WERI-Rb-1 (cell line): ENCODE measurements at places on chromosomes 4 and X.
A peak's percentile ranks its signal among the peaks of the same experiment; 100 is the strongest.

- DNase-seq, result no peak
These were observed 61.5 kb upstream of the GATB start for GRCh38 chr4:151822331-151822730.

DNA sequence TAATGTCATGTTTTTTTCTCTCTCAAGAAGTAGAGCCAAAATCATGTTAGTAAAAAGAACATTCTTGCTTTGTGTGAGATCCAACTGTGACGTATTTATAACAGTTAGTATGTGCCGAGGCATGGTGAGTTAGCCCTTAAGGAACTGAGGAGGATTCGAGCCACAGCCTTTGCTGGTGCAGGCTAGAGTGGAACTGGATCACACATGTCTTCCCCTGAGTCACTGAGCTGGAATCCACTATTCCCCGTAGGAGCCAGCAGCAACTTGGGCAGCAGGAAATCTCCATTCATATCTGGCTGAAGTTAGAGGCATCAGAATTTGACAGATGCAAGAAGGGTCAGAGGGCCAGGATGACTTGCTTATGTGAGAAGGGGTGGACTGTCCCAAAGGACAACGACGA is 144.6 kb upstream of the KIT start:
- no peak for DNase-seq

GRCh38 chrX:134026565-134027311 is 41.3 kb upstream of the GPC3 start:
- peak; percentile 15 for DNase-seq

GRCh38 chrX:133544115-133544514 is 128.8 kb upstream of the GPC4 start:
- DNase-seq, result no peak

DNA sequence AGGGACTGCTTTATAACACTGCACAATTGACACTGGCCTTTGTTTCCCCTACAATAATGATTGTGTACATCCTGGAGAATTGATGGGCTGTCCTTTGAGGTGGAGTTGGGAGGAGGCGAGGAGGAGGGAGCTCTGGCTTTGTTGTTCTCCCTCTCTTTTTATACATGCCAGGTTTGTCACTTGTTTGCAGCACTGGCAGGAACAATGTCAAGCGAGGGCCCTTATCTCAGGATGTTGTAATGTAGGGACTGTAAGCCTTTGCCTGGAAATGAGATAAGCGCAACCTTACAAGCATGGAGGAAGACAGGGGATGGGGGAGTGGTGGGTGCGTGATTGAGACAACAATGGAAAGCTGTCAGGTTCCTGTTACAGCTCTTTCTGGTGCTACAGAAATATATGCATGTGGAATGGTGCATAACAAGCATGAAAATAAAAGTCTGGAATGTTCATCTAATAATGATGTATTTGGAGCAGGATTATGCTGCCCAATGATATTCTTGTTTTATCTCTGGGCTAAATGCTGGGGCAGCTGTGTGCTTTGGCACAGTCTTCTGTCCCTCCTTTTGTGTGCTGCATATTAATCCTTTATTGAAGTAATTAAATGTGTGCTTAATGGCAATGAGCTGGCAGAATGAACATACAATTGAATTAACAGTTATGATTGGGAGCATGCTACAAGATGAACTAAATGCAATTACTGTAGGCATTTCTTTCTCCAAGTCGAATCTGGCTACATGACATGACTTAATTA is 294.4 kb downstream of the GPAT3 start:
- no peak for DNase-seq

- DNase-seq, result no peak
These were observed 633.9 kb upstream of the CPEB2 start for GRCh38 chr4:14368391-14368790.

DNA sequence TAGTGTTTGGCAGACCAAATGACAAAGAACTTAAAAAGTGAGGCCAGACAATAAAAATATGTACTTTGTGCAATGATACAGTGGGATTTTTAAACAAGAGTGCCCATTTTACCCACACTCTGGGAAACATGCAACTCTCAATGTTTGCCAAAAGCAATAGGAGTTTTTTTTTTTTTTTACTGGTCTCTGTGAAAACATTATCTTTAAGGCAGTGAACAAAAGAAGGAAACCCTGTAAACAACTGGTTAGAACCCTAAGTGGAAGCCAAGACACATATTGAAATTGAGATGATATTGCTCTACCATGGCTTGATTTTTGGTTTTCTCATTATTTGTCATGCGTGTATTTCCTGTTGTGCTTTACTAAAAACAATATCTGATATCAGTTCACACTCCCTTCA is 67.2 kb upstream of the PPP3CA start:
- no peak for DNase-seq

DNA sequence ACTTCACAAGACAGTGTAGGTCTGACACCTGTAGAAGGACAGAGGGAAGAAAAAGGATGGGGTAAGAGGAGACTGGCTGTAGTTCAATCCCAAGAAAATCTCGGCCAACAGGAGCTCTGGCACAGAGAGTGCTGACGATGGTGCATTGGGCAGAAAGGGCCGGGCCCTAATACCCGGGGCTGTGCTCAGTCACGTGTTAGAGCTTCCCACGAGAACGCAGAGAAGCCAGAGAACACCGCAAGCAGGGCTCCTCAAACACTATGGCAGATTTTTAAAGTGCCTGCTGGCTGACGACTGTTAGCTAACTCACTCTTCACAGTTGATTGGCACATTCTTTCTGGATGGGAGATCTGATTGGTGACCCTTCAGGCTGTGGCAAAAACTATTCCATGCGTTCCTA is 35.5 kb downstream of the EREG start:
- DNase-seq, result no peak

DNA sequence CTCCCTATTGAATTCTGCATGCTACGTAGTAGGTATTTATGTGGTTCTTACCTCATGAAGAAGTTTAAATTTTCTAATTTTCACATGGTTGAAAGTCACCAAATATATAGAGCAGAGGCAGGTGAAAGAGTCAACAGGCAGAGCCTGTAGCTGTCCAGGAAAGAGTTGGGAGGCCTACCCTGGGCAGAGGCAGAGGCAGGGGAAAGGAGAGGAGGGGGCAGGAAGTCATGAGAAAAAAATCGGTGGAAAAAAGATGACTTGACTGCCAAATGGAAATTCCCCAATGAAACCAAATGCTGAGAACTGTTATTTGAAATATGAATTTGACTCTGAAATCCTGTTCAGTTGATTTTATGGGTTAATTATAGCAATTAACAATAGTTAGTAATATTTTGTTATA is 23.1 kb upstream of the GPR34 start:
- no peak for DNase-seq

DNA sequence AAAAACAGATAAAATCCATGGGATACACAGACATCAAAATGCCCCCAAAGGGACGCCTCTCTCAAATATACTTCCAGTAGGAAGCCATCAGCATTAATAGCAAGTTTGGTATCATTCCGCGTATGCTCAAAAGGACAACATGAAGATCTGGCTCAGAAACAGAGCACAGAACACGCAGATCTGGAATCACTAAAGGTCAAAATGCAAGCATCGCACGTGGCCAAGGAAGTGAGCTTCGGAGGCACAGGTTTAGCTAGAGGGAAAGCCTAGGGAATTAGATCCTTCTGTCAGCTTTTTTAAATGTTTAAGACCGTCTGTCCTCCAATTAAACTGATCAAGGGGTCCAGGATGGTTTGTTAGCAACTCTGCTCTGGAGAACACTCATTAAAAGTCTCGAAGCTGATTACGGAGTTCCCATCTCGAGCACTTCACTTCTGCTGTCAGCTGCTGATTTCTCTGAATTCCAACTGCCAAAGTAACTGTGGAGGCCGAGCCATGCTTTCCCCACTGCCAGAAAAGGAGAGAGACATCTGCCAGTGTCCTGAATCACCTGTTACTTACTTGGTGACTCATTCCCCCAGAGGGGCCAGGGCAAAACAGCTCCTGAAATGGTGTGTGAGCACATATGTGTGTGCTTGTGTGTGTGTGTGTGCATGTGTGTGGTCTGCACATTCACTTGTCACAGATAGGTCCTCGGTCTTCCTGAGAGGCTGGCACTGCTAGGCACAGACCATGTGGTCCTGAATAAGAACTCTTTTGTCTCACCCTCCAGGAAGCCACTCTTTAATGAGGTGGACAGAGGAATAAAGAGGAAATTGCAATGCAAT is 177.7 kb upstream of the PPARGC1A start:
- peak; percentile 29 for DNase-seq

GRCh38 chrX:29243942-29244341 is 656.7 kb downstream of the IL1RAPL1 start:
- DNase-seq, result no peak

DNA sequence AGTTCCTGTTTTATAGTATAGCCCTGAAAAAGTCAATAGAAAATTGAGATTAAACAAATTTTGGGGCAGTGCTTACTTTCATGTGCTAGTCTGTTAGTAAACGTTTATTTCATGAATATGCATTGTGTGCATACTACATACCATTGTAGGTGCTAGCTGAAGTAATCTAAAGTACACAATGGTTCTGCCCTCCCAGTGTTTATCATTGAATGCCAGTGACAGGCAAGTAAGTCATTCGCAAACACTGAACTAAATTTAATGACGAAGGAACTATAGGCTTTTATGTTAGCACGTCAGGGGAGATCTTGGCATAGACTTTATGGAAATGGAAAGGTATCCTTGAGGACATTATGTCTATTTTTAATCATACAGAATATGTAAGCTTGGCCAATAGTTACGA is 426.9 kb upstream of the EPHA5 start:
- no peak for DNase-seq

- no peak for DNase-seq
These were observed 623.8 kb upstream of the LCORL start for GRCh38 chr4:18645351-18645750.

DNA sequence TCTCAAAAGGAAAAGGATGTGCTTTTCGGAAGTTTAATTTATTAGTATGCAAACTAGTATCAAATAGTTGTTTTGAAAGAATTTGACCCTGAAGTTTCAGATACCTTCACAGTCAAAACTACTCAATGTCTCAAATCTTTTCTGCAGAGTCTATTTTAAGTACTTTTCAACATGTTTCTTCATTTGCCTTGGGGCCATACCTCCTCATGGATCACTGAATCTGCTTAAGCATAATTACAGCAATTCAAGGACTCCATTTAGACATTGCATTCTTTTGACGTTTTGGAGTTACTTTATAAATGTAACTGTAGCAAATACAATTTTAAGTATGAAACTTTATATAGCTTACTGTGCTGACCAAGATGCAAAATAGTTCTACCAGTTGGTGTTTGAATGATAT is 25.5 kb downstream of the PALLD start:
- DNase-seq, result no peak

DNA sequence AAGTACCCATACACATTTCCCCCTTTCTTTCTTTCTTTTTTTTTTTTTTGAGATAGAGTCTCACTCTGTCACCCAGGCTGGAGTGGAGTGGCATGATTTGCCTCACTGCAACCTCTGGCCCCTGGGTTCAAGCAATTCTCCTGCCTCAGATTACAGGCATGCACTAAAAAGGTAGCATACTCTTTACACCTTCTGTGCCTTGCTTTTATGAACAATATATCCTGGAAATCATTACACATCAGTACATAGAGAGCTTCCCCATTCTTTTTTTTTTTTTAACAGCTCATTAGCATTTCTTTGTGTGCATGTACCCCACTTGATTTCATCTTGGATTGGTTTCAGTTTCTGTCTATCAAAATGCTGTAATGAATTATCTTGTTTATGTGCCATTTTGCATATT is 18.6 kb upstream of the HSD17B10 start:
- no peak for DNase-seq

DNA sequence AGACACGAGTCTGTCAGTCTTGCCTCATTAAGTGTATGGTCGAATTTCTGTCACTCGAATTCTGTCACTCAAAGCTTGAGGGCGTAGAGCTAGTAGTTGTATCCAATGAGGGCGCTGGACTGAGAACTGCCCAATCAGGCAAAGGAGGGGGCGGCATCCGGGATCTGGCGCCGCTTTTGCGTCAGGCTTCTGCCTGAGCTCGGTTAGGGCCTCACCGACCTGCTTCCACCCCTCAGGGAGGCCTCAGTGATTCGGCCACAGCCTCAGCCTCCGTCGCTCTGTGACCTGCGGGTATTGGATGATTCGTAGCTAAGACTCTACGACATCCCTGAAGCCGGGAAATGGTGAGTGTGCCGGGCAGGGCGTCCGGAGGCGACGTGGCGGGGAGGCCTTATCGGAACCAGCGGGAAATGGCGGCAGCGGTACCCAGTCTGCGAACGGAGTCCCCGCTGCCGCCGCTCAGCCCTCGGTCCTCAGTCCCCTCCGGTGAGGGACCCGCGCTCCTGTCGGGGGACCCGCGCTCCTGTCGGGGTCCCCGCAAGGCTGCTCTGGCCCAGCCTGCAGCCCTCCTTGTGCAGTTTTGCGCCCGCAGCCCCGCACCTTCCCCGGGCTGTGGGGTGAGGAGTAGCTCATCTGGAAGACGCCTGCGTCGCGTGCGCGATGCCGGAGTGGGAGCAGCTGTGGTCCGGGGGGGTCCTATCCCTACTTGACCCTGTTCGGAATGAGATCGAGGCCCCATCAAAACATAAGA is 88.3 kb downstream of the ZNF718 start:
- peak; percentile 94 for DNase-seq

DNA sequence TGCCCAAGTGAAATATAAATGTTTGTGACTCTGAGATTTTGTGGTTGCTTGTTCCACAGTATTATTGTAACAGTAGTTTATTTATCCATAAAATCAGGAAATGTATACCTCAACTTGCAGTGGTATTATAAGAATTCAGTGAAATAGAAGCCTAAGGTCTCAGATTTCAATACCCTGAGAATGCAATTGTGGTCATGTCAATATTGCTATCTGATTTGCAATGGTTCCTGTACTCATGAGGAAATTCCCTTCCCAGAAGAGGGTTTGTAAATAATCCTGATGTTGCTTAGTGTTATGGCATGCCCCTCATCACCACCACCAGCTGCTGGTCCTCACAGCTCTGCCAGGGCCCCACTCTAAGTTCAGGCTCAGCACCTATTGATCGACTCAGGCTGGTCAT is 67.8 kb downstream of the SLC34A2 start:
- no peak for DNase-seq

DNA sequence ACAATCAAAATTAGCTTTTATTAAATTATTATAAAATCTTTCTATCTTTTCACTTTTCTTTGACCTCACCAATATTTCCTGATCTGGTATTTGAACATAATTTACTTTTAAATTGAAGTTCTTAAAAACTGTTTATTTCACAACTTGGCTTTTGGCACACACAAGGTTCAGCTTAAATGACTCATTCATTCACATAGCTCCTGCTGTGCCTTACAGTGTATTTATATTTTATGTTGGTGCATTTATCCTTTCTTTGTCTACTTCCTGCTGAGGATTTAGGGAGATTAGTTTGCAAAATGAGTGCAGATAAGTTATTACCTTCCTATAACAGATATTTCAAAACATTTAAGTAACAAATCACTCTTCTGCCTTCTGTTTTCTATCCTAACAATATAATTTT is 430.6 kb downstream of the DTHD1 start:
- DNase-seq, result no peak
